ENCODE measurements at places on chromosomes 3 and 15. TPM values are rescaled to one million over a fixed set of nuclear protein-coding genes. Genes with fewer than 3 reads are reported as not detected.

GRCh38 chr3:34683851-34684250, 885.4 kb downstream of the PDCD6IP start:
- DNase-seq = peak; percentile 33

GRCh38 chr3:119990888-119991287, 103.4 kb downstream of the GSK3B start:
- DNase-seq = no peak

GRCh38 chr15:34812369-34812768, 17.0 kb upstream of the ACTC1 start:
- no peak for DNase-seq

DNA sequence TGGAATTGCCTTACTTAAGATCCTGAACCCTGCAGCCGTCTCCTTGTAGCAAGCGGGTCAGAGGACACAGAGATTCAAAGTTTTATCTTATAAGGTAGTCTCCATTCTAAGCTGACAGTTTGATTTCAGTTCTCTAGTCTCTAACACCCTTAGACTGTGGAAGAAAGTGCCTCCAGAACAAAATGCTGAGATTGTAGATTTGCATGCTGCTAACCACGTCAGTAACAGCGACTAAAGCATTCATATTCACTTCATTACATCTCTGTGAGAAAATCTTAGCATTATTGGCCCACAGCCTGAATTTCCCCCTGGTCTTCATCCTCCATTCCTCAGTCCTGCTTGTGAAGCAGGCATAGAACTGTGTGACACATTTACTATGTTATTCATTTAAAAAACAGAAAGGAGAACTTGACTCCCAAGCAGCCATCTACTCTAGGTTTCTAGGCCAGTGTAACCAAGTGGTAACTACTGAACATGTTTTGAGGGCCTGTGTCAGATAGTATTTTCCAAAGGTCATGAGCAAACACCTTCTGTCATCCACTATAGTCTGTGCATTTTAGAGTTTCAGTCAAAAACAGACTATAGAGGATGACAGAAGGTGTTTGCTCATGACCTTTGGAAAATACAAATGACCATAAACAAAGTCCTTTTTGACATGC, 27.4 kb downstream of the ARIH2 start:
- DNase-seq = no peak

- DNase-seq = no peak
These were observed 83.0 kb downstream of the PLD1 start for GRCh38 chr3:171727288-171727687.

GRCh38 chr15:40314723-40315276, 7.1 kb upstream of the PLCB2 start:
- DNase-seq = no peak

Gene CILP
- 31.7 TPM for total RNA-seq

Gene UQCRC1
- 704 TPM for total RNA-seq

Gene MED12L
- 1.8 TPM for total RNA-seq

Gene RASL12
- 6.3 TPM for total RNA-seq

Gene RYR3
- total RNA-seq = 159 TPM

Gene CLRN1
- not detected for total RNA-seq
